Fibroblast of mammary gland (primary cell): ENCODE measurements at places on chromosomes 16 and 17.

DNA sequence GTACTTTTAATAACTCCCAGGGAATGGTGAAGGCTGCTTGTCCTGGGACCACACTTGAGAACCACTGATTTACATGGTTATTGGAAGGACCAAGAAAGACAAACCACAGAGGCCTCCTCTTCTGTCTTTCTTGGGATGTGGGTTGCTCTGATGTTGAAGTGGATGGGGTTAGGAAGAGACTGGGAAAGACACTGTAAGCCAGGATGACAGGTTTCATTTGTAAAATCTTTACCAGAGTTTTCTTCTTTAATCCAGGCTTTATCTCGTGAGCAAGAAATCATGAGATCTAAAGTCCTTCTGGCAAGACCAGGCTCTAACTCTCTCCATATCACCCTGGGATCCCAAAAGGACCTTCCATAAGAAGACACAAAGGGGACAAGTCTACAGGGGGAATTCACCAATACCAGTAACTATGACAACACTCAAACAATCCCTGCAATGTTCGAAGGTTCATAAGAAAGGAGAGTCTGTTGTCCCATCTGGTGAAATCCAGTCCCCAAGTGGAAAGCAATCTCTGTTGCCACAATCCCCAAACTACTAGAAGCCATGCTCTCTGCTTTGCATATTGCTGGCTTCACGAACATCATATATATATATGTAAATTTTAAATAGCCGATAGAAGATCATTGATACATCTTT lies 44.8 kb upstream of the CDRT4 start:
- no peak for DNase-seq

- DNase-seq: no peak
These were observed 73.6 kb downstream of the METRNL start for GRCh38 chr17:83152745-83153611.

DNA sequence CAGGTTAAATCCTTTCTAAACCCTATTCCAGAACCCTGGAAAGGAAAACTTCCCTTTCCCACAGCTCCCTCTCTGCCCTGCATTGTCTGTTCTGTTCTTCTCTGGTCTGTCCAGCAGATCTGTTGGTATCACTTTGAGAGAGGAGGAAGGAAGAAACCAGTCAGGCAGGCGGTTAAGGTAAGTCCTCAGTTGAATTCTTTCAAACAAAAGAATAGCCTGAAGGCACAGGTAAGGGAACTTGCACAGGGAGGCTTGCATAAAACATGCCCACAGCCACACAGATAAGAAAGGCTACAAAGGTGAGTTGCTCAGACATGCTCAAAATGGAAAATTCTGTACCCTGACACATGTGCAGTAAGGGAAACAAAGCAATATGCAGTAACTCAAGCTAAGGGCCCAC lies 595.7 kb upstream of the CDH5 start:
- no peak for DNase-seq

DNA sequence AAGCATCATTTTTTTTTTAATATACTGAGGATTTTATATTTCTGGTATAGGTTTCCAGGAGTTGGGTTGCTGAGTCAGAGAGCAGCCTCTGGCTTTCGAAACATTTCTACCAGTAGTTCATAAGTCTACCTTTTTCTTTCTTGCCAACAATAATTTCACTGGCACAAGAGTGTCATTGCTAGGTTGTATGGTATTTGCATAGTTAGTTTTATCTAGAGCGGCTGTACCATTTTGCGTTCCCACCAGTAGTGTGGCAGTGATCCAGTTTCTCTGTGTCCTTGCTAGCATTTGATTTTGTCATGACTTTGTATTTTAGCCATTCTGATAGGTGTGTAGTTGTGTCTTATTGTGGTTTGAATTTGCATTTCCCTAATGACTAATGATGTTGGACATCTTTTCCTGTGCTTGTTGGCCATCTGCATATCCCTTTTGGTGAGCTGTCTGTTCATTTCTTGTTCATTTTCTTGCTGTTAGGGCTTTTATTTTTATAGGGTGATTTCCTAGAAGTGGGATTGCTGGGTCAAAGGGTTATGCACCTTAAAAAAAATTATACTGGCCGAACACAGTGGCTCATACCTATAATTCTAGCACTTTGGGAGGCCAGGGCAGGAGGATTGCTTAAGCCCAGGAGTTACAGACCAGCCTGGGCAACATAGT lies 39.9 kb downstream of the SNX29 start:
- DNase-seq: peak; percentile 38

- DNase-seq: peak; percentile 49
These were observed 15.9 kb upstream of the PECAM1 start for GRCh38 chr17:64406321-64407200.

DNA sequence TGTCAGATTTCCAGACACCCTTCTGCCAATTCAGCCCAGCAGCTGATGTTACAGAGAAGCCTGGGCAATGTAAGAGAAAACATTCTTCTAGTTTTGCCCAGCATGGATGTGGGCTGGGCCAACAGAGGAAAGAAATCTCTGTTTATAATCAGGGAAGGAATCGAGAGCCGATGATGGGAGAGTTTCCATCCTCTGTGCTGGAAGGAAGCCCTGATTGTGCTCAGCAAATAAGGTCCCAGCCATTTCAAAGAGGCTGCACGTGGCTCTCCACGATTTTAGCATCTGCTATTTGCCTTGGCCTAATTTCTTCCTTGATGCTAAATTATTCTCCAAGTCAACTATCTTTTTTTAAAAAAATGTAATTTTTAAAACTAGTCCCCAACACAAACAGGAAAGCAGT lies 70.0 kb downstream of the IRX6 start:
- DNase-seq: no peak

GRCh38 chr16:54140057-54140787 lies 146.4 kb downstream of the IRX3 start:
- DNase-seq: no peak

GRCh38 chr16:21645261-21645721 lies 7.1 kb downstream of the IGSF6 start:
- DNase-seq: peak; percentile 40

DNA sequence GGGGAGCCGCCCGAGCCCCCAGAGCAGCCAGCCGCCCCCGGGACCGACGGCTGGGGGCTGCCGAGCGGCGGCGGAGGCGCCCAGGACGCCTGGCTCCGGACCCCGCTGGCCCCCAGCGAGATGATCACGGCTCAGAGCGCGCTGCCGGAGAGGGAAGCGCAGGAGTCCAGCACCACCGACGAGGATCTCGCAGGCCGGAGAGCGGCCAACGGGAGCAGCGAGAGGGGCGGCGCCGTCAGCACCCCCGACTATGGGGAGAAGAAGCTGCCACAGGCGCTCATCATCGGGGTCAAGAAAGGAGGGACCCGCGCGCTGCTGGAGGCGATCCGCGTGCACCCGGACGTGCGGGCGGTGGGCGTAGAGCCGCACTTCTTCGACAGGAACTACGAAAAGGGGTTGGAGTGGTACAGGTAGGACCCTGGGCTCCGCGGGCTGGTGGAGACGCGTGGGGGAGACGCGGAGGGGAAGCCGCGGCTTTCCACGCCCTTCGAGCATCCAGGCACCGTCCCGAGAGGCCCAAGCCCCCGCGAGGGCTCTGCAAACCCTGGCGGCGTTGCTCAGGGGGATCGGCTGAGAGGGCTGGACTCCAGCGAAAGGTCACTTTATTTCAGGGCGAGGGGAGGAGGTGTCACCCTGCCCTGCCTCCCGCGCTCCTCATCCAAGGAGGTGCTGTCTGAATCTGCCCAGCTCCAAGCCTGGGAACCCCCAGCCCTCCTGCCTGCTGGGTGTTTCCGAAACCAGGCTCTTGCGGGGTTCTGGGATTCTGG lies 1.2 kb downstream of the HS3ST4 start:
- DNase-seq: no peak
